ENCODE measurements at places on chromosomes 2 and 18. TPM values are rescaled to one million over a fixed set of nuclear protein-coding genes. Genes with fewer than 3 reads are reported as not detected.

GRCh38 chr2:113309655-113310387 is 31.1 kb upstream of the PAX8 start:
- DNase-seq: no peak

DNA sequence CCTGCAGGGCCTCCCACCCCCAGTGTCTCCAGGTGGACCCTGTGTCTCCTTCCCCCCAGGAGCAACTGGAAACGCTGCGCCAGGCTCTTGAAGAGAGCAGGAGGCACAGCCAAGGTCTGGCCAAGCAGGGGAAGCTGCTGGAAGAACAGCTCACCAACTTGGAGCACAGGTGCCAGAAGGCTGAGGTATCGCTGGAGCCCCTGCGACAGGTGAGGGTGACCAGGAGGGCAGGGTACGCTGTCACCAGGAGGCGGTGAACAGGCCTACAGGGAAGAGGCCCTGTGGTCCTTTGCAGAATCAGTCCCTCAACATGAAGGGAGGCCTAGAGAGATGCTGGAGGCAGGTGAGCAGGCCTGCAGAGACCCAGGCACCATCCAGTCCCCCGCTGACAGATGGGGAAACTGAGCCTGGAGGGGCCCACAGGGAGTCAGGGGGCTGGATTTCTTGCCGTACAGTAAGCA is 15.6 kb upstream of the SNED1 start:
- DNase-seq: no peak

DNA sequence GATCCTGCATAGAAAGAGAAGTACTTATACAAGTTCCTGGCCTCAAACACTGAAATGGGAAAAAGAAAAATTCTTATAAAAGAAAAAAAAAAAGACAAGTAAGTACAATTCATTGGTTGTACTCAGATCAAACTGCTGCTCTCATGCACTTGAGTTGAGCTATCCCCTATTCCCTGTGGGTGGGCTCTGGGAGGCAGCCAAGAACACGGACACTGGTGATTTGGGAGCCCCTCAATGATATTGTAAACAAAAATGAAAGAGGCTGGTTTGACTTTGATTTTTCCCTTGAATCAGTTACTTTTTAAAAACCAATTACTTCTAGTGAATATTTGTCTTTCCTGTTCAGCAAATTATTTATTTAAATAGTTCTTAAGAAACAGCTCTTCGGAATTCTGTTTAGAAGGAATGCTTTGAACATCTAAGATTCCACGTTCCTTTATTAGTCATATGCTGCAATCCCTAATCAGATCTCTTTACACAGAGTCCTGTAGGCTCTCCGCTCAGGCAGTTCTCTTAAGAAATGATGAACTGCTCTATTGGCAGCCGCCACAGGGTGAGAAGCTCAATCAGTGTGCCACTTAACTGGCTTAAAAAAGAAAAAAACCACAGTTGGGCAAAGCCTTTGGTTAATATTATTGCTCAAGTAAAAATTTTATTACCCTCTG is 225.1 kb downstream of the TMEM182 start:
- no peak for DNase-seq

- peak; percentile 80 for DNase-seq
These were observed 10.9 kb upstream of the FHL2 start for GRCh38 chr2:105409717-105410116.

DNA sequence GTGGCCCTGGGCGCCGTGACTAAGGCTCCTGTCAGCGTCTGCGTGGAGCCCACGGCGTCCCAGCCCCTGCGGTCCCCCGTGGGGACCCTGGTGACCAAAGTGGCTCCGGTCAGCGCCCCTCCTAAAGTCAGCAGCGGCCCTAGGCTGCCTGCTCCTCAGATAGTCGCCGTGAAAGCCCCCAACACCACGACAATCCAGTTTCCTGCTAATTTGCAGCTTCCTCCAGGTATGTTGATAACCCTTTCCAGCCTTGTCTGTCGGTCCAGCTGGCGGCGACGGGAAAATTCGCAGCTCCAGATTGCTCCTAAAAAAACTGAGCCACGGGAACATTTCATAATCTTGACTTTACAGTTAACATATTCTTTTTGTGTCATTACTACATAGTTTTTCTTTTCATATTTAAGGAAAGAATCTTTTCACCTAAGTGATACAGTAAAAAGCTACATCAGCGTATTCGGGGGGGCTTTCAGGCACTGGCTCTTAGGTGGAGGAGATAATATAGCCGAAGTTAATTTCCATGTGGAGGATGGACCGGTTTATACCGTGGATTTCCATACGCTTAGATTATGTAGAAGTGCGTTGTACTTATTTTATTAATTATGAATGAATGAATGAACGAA is 916 bp downstream of the TAF4B start:
- no peak for DNase-seq

GRCh38 chr2:215388002-215388728 is 47.7 kb downstream of the FN1 start:
- DNase-seq: no peak

DNA sequence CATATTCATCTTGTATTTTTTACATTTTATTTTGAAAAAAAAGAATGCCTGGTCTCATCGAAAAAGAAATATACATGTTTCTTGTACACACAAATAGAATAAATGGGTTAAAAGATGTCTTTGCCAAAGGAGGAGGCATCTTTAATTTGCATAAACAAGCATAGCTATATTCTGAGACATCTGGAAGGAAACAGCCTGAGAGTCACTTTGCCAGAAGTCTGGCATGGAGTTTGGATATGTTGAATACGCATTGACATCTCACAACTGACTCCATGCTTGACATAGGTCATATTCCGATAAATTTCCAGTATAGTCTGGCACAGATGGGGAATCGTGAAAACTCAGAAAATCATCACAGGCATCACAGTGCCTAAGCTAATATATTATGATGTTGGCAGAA is 1317.5 kb upstream of the CELF4 start:
- no peak for DNase-seq

GRCh38 chr2:45191976-45192375 is 182.7 kb upstream of the SIX2 start:
- DNase-seq: no peak

- DNase-seq: no peak
These were observed 269.4 kb upstream of the CHAC2 start for GRCh38 chr2:53498210-53498609.

DNA sequence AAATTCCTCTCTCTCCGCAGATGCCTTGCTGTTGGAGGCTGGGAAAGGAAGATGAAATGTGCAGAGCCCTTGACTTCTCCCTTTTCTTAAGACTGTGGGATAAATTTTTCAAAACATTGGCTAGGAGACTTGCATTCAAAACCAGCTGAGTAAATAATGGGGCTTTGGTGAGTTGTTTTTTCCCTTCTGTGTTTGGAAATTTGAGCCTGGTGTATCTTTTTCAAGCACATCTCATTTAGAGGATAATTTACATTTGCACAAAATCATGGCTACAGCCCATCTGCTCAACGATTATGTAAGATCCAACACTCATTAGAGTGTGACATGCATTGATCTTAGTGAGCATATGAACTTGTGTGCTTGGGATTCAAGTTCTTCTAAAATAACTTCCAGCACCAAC is 112.1 kb upstream of the ATP8B1 start:
- no peak for DNase-seq

- no peak for DNase-seq
These were observed 2.1 kb upstream of the SLC30A3 start for GRCh38 chr2:27264753-27265535.

- no peak for DNase-seq
These were observed 106.8 kb upstream of the TMEM178A start for GRCh38 chr2:39558906-39559305.

- no peak for DNase-seq
These were observed 2.2 kb upstream of the INPP4A start for GRCh38 chr2:98442488-98442887.

GRCh38 chr2:229775614-229776313 is 61.4 kb upstream of the DNER start:
- DNase-seq: no peak

GRCh38 chr2:240278661-240279060 is 138.2 kb upstream of the OTOS start:
- no peak for DNase-seq

- no peak for DNase-seq
These were observed 111.7 kb downstream of the ANKRD44 start for GRCh38 chr2:197198890-197199289.

GRCh38 chr2:70328921-70329561 is 27.2 kb upstream of the FAM136A start:
- peak; percentile 45 for DNase-seq

GRCh38 chr2:109339519-109339966 is 210.5 kb downstream of the SH3RF3 start:
- DNase-seq: peak; percentile 58

DNA sequence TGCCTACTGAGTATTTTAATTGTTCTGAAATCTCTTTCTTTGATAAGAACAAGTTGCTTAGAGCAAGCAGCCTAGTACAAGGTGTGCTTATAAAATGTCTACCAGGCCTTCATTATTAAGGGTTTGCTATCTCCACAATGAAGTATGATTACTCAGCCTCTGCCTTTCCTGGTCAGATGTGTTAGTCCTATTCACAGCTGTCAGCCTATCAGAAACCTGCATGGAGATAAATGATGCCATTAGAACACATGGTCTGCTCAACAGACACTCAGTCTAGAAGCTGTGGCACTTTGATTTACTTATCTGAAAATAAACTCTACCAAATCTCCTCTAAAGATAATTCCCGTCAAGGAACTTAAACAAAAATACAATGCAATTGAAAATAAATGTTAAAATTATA is 448.7 kb downstream of the ERBB4 start:
- DNase-seq: no peak

DNA sequence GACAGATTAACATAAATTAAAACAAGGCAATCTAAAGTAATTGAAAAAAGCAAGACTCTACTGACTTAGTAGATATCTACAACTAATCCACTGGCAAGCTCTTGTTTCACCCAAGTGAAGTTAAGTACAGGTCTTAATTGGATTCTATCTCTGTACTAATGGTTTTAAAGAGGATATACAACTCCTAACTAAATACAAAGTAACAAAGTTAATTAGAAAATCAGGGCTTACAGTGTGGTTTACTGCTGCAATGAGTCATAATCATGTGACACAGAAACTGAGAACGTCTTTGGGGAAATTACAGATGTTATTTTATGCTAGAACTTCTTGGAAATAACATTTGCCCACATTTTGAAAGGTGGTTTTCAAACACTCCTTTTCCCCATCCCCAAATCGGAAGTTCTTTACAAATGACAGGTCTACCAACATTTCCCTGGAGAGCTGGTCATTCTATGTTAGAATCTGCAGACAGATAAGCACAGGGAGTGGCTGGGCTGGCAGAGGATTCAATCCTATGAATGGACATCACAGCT is 245.3 kb downstream of the STK39 start:
- no peak for DNase-seq

DNA sequence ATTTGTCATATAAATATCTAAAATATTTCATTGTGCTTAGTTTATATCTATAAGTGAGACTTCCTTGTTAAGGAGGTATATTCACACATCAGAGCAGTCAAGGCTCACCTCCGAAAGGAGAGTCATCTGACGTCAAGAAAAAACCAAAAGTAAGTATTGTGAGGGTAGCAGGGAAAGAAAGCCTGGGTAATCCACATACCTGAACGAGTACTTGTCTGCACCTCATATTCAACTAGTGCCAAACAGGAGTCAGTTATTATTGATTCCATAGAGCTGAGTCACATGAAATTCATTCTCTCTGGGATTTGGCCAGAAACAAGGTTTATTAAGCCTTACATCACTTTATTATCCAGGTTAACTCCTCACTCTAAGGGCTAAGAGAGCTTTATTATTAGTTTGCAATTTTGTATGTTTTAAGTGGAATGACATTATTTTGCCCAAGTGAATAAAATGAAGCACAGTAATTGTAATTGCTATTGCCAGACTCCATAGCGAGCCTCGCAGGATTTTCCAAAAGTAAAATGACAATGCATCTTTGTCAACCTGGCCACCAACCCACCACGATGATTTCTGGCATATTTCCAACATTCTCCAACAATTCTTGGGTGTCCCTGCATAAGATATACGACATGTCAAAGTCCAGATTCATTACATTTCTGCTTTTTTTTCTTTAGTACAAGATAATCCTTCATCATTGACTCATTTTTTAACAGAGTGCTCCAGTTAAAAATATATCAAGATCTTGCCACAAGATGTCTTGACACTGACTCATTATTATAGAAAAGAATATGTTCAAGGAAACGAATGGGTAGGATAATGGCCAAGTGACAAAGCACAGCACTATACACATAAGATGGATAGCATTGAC is 1210.4 kb upstream of the ACVR2A start:
- no peak for DNase-seq

DNA sequence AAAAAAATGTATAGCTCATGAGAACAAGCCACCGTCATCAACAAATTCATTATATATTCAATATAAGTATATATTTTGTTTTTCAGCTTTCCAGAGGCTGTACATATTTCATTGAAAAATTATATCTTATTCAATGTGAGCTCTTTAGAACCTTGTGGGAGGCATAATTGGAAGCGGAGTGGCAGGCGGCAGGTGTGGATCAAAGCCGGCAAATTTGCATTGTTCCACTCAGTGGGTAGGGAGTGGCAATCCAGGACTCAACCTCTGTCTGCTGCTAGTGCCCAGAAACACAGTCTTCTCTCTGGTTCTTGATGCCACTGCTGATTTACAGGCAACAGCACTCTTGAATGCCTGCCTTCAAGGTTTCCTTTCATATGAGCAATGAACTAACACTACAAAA is 46.9 kb downstream of the GCA start:
- no peak for DNase-seq

DNA sequence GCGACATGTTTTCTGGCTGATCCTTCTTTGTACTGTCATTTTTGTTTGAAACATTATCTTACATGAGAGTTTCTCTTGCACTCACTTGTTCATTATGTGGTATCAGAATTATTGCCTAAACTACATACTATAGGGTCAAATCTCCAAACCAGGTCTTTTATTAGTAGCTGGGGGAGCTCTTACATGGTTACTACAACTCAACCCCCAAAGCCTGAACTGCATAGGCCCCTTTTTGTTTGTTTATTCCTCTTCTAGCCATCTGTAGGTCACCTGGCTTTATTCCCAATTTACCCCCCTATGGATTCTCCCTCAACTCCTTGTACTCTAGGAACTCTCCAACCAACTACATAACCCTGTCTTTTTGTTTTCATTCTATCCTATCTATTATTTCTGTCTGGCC is 46.7 kb downstream of the PUM2 start:
- DNase-seq: no peak

GRCh38 chr2:65299246-65299645 is 71.6 kb downstream of the ACTR2 start:
- DNase-seq: no peak

The RAB12 gene
- total RNA-seq: 45.9 TPM

The FLACC1 gene
- not detected for total RNA-seq

The RAB6C gene
- total RNA-seq: not detected

The RGPD8 gene
- total RNA-seq: 14.8 TPM

The UGT1A8 gene
- total RNA-seq: not detected

The DNAH6 gene
- 0.15 TPM for total RNA-seq

The TXNDC2 gene
- not detected for total RNA-seq

The FAM124B gene
- 1.3 TPM for total RNA-seq

The HOXD13 gene
- not detected for total RNA-seq

The TGIF1 gene
- 87.5 TPM for total RNA-seq

The RAB27B gene
- total RNA-seq: 34.8 TPM

The NCKAP5 gene
- 5.1 TPM for total RNA-seq

The AQP4 gene
- 0.59 TPM for total RNA-seq

The DPP10 gene
- total RNA-seq: 1.1 TPM

The RFX8 gene
- total RNA-seq: 0.84 TPM

The DQX1 gene
- 8.0 TPM for total RNA-seq

The ZNF532 gene
- 26.6 TPM for total RNA-seq

The HOXD11 gene
- 0.23 TPM for total RNA-seq

The EFR3B gene
- 1.8 TPM for total RNA-seq
